ENCODE measurements at places on chromosomes 12 and 14.

GRCh38 chr14:23432102-23432925 is 3.1 kb downstream of the MYH7 start:
- no peak for DNase-seq

GRCh38 chr14:77181603-77182437 is at the start of gene TMEM63C:
Gene TMEM63C (plus strand): TSS chr14:77181798. CDS start chr14:77218814, 37,016 bp downstream.
- no peak for DNase-seq

GRCh38 chr12:87439990-87440827 is 589.0 kb downstream of the C12orf50 start:
- no peak for DNase-seq

- no peak for DNase-seq
Observed at GRCh38 chr12:65756956-65757511, 67.2 kb upstream of the HMGA2 start.

- no peak for DNase-seq
Observed at GRCh38 chr12:77925536-77926108, 94.9 kb downstream of the NAV3 start.

DNA sequence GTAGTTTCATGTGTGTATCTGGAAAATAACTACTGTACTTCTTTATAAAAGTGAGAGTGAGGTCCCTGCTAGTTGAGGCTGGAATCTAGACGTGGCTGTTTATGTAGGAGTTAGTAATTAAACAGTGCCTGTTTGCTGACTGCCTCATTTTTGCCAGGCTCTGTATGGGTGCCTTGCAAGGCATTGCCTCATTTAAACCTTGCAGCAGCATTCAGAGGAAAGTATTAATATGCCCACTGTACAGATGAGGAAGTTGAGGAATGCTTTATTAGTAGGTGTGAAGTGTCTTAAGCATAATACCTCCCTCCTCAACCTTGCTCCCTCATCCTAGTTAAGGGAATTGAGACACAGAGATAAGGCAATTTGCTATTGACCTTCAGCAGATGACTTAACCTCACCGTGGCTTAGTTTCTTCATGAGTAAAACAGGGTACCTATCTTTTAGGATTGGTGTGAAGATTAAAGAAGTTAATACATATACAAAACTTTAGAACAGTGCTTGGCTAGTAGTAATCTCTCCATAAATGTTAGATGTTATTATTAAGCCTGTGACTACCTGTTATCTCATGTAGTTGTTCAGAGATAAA is 28.7 kb downstream of the PPM1A start:
- no peak for DNase-seq

DNA sequence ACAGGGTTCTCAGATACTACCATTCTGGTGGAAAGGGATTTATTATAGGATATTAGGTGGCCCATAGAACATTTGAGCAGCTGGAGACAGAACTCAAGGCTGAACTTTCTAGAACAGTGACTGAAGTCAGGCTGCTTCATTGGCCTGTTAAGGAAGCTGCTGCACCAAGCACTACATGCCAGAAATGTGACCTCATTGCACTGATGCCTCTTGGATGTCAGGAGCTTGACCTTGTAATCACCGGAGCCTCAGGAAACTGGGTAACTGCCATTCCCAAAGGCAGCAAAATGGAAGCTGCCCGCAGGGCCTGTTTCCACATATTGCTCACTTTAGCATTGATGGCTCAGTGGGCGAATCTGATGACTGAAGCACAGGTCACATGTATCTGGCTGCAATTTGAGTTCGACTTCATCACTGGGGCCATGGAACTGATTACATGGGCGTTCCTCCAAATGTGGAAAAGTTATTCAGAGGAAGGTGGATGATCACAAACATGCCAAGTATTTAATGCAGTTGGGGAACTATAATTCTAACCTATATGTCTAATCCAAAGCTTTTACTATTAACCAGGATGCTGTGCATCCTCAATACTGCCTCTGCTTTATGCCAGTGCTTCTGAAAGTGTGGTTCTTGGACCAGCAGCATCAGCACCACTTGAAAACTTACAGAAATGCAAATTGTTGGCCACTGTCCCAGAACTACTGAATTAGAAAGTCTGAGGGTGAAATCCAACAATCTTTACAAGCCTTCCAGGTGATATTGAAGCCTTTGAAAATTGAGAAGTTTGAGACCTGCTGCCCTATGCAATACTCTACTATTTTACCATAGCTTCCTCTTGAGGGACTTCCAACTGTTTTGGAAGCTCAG is 337.2 kb upstream of the NAV3 start:
- no peak for DNase-seq

Data from vagina (tissue), 2 donors.